ENCODE measurements at places on chromosomes 3 and 15.

DNA sequence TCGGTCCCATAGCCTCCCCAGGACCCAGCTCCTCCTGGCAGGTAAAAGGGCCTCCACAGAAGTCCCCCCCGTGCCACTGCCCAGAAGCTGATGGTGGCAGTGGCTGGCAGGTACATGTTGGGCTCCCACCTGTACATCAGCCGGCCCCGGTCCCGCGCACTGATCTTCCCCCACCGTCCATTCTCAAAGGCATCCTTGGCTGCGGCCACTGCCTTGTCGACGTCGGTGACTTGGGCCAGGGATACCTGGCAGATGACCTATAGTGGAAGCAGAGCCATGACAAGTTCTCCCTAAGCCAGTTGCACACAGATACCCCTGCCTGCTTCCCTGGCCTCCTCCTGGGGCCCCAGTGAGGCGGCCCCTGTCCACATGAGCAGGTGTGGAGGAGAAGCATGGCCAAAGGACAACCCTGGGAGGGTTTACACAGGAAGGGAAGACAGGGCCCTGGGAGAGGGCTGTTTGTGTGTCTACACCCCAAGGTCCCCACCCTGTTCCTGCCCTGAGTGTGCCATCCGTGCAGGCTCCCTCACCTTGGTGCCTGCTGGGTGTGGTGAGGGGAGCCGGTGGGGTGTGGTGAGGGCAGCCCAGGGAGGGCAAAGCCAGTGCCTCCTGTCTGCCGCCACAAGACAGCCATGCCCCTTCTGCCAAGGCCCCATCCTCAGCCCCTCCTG lies 44.8 kb downstream of the ALDH1L1 start:
- DNase-seq, result no peak

DNA sequence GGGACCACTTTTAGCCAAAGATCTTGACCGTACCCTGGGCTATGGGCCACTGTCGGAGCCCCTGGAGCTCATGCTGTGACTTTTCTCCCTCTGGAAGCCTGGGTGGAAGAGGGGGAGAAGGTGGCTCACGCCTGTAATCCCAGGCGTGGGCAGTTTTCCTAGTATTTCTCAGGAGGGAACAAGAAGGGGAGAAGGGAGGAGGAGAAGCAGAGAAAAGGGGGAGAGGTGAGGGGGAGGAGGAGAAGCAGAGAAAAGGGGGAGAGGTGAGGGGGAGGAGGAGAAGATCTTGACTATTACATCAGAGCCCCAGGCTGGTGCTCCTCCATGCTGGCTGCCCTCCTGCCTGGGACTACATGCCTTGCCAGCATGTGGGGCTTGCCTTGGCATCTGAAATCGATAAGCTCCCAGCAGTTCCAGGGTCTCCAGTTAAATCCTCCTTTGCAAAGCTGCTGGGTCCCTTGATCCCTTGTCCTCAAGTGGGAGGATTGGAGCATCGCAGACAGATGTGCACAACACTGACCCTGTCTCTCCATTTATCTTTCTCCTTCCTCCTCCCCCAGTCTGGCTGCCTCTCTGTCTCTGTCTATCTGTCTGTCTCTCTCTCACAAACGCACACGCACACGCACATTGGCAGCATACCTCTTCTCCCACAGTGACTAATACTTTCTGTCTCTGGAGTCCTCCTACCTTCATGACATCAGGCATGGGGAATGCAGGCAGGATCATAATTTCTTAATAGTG lies 41.6 kb downstream of the MRAS start:
- DNase-seq, result no peak

DNA sequence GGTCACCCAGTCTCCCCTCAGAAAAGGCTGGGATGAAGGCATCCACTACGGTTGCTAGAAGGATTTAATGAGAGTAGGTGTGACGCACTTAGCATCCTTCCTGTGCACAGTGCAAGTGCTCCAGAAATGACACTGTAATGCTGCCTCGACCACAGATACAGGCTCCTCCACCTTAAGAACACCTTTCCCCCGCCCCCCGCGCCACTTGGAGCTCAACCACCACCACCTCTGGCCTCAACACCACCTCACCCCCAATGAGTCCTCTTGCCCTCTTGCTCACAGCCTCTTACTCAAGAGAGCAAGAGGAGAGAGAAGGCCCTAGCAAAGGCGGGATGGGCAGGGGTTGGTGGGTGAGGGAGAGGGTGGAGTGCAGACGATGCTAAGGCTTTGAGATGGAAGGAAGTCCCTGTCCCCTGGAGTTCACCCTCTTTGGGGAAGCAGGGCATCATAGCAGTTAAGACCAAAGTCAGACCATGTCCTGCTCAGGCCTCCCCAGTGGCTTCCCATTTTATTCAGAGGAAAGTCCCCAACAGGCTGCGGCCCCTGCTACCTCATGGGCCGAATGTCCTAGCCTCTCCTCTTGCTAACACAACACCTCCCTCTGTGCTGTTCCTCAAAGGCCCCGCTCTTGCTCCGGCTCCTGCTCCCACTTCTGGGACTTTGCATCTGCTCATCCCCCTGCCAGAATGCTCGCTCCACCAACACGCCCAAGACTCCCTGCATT lies 8.3 kb downstream of the STARD5 start:
- no peak for DNase-seq

DNA sequence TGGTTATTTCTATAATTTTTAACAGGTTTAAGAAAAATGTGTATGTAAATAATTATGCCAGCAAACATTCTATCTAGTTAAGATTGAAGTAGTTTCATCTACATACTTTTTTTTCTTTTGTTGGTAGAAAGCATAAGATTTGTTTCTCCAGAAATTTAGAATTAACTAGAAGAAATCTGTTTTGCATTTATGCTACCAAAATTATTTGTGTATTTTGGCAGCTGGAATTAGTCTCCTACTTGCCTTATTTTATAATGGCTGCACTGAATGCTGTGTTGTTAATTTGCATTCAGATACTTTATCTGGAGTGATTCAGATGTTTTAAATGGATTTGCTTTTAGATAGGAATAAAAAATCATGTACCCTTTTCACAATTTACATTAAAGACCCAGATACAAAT lies 100.2 kb upstream of the NAALADL2 start:
- no peak for DNase-seq

GRCh38 chr3:180977498-180977897 lies 12.0 kb downstream of the DNAJC19 start:
- no peak for DNase-seq

DNA sequence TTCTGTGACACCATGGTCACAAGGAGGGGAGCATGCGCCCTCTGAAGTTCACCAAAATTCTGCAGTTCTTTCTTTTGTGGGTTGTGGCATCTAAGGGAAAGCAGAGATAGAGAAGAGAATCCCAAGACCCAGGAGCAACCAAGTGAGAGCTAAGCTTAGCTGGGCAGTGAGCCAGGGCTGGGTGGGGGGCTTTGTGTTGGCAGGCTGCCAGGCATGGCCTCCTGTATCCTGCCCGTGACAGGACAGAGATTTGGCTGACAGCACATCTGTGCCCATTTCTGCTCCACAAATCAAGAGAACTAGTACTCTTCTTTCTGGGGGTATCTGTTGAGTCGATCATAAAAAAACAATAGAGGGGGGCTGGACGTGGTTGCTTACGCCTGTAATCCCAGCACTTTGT lies 66.2 kb downstream of the NMNAT3 start:
- DNase-seq, result no peak

- DNase-seq, result no peak
Measured at GRCh38 chr3:30988769-30989168, 94.3 kb upstream of the GADL1 start.

- DNase-seq, result no peak
Measured at GRCh38 chr3:13365390-13366379, 54.4 kb downstream of the NUP210 start.

GRCh38 chr15:62719316-62719715 lies 323.2 kb upstream of the TPM1 start:
- no peak for DNase-seq

GRCh38 chr3:11591391-11592282 lies 52.1 kb downstream of the VGLL4 start:
- no peak for DNase-seq

All from activated CD8-positive, alpha-beta memory T cell treated with anti-CD3 and anti-CD28 coated beads for 4 hours (primary cell).